ENCODE measurements at places on chromosomes 13 and 19.
A peak's percentile ranks its signal among the peaks of the same experiment; 100 is the strongest.

DNA sequence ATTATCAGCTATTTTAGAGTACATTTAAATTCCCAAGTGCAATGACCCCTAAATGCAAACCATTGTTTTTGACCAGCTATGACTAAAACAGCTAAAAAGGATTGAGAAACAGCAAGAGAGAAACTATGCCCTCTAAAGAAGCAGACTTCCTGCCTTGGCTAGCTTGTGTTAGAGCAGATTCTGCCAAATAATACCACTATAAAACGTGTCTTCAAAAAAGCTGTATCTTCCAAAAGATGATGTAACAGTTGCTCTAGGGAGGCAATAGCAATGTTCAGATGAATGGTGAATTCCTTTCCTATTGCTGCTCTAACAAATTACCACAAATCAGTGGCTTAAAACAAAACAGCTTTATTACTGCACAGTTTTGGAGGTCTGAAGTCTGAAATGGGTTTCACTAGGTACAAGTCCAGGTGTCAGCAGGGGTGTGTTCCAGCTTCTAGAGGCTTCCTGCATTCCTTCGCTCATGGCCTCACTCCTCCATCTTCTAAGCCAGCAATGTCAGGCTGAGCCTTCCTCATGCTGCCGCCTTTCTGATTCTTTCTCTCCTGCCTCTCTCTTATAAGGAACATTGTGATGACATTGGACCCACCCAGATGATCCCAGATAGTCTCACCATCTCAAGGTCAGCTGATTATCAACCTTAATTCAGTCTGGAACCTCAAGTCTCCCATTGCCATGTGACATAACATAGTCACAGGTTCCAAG lies 84.5 kb downstream of the LRRC63 start:
- peak; percentile 70 for DNase-seq

GRCh38 chr13:48403913-48404312 lies 9.0 kb downstream of the LPAR6 start:
- no peak for DNase-seq

DNA sequence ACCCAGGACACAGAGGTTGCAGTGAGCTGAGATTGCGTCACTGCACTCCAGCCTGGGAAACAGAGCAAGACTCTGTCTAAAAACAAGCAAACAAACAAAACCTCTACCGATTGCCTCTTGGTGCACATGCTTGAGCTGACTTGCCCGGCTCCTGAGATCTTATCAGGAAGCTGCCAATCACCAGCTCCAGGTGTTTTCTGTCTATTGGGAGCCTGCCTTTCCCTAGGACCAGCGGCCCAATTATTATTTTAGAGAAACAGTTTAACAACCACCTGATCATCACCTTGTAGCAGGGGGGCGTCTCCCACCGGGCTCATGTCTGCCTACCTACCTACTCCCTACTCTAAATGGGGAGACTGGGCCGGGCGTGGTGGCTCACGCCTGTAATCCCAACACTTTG lies 10.8 kb downstream of the CLEC4M start:
- no peak for DNase-seq

- peak; percentile 47 for DNase-seq
Measured at GRCh38 chr19:44575116-44575700, 38.2 kb upstream of the IGSF23 start.

GRCh38 chr19:16506961-16507360 lies 10.8 kb downstream of the C19orf44 start:
- no peak for DNase-seq

DNA sequence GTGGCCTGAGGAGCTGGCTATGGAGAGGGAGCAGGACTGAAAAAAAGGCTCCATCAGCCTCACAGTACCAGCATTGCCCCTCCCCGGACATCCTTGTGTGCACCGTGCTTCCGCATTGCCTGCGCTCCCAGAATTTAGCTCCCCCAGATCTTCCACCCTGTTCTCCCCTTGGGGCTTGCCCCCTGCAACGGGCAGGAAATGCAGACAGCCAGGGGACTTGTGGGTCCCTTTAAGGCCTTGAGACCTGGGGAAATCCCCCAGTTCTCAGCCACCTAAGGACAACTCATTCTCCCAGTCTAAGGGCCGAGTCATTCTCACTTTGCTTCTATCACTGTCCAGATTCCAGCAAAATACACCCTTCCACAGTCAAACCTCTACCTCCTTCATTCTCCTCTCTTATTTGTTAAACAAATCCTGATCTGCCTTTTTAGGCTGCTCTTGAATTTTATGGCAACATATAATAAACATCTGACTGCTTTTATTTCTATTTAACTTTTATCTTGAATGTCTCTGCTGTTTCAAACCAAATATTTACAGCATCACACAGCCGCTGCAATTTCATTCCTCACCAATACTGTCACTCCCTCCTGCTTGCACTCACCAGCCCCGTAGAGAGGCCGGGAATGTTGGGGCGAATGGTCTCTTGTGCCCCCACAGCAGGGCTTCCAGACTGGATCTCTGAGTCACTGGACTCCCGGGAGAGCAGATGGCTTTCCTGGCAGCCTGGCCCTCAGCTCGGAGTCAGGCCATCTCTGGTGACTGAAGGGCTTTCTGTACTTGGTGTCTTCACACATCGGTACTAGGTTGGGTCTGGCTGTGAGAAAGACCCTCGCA lies 221.9 kb downstream of the TSHZ3 start:
- peak; percentile 94 for DNase-seq

DNA sequence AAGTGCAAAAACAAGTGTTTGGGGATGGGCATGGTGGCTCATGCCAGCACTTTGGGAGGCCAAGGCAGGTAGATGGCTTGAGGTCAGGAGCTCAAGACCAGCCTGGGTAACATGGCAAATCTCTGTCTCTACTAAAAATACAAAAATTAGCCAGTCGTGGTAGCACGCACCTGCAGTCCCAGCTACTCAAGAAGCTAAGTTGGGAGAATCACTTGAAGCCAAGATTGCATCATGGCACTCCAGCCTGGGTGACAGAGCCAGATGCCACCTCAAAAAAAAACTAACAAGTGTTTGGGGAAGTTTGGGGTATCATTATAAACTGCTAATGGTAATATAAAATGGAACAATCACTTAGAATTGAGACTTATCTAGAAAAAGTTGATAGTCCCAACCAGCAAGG lies 24.6 kb downstream of the XPO4 start:
- DNase-seq: no peak

GRCh38 chr13:28865951-28866350 lies 45.8 kb downstream of the MTUS2 start:
- DNase-seq: no peak

- peak; percentile 92 for DNase-seq
Measured at GRCh38 chr13:75482070-75482819, at the start of gene TBC1D4. Gene TBC1D4 (minus strand): TSS chr13:75482169. CDS start chr13:75481767, 402 bp downstream.

DNA sequence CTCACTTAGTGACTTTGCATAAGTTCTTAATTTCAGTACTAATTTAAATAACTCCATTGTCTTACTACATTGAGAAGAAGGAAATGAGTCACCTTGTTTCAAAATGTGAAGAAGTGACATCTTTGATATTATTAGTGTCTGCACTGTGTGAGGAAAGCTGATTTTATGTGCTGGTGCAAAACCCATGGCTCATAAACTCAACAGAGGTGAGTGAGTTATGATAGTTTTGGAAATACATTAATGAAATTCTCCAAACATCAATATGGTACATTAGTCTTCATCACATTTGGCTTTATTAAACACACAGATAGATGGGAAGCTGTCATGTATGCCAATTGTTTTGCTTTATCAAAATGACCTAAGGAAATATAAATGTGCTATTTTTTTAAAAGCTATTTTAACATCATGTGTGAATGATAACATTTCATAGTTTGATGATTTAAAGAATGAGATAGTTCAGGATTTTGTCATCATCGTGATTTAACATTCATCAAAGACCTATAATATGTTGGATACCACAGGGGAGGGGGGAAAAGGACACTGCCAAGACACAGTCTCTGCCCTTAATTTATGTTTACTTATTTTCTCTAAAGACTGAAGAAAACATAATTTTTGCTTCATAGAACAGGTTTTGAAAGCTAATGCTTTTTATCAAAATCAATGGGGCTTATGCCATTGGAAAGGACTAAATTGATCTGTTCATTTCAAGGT lies 902.3 kb upstream of the SLITRK1 start:
- DNase-seq: peak; percentile 13

- no peak for DNase-seq
Measured at GRCh38 chr19:43725468-43725867, 9.6 kb downstream of the IRGC start.

DNA sequence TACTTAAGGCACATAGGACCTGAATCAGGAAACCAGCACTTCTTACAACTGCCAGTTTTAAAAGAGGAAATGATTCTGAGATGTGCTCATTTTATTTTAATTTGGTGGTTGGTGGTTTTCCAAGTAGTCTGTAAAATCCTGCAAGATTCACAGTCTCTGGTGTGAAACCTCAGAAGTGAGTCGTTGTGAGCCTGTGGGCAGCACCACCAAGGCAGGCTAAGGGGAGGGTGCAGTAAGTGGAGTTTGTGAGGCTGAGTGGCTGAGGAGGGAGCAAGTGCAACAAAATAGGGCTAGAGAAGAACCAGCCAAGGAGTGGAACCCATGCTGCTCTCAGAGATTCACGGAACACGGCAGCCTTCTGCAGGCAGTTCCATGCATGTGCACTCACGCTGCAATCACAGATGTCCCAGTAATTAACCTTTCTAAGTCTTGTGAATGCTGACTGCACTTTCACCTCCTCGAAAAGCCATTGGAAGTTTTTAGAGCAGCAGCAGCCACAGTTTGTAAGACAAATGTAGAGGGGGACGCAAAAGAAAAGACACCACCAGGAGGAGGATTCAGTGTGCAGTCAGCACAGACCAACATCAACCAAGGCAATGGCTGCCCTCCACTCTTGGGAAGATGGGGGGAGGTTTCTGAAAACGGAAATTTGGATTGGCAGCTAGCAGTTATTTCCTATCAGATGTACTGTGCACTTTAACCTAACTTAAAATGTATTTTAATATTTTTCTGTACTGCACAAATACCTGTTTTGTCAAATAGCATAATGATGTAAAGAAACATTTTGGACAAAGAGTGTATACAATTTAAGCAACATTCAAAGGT lies 44.9 kb downstream of the ESD start:
- peak; percentile 46 for DNase-seq

DNA sequence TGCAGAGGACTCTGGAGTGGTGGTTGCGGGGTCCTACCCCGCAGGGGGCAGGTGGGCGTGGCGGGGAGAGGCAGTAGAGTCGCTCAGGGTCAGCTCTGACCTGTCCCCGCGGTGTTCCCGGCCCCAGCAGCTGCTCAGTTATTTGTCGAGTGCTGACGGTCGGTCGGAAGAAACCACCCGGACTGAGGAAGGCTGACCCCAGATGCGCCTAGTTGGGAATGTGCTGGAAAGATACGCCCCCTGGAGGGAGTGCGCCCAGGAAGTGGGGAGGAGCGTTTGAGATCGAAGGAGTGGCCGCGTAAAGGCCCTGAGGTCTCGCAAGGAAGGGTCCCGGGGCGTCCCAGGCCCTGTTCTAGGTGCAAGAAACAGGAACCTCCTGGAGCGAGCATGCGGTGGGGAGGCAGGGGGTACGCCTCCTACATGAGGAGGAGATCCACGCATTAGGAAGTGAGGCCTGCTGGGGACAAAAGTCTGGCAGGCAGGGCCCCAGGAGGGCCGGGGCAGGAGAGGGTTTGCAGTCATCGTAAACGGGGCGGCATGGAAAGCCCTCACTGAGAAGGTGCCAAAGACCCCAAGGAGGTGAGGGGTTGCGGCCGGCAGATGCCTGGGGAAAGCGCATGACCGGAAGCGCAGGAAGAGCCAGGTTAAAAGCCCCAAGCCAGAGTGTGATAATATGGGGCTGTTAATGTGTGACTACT lies 9.2 kb downstream of the CCDC8 start:
- peak; percentile 62 for DNase-seq

- no peak for DNase-seq
Measured at GRCh38 chr13:49527123-49527522, 31.4 kb downstream of the PHF11 start.

Measured in ELR (cell line).